Right forelimb (tissue), 1 donor: ENCODE measurements at places on chromosomes 1 and 21.

GRCh38 chr1:94245747-94246438 is 8.5 kb upstream of the ARHGAP29 start:
- DNase-seq: no peak

DNA sequence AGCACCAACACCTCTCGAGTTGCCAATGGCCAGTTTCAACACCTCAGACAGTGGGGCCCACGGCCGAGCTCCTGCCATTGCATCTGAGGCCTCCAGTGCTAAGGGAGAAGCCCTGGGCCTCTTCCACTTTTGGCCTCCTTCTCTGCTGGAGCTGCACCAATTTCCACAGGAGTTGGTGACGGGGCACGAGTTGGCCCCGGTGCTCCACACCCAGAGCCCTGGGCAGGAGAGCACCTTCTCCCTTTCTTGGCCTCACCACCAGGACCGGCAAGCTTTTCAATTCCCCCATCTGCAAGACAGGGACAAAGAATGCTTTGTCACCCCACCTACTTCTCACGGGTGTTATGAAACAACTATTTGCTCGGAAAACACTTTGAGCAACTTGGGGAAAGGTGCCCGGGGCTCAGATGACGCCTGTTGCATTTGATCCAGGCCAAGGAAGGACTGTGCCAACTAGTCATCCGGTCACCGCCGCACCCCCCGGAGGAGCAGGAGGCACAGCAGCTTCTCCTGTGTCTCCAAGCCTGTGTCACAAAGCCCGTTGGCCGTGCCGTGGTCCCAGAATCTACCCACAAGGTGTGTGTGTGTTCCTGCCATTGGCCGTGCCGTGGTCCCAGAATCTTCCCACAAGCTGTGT is 55.2 kb downstream of the TOMM20 start:
- DNase-seq: no peak

DNA sequence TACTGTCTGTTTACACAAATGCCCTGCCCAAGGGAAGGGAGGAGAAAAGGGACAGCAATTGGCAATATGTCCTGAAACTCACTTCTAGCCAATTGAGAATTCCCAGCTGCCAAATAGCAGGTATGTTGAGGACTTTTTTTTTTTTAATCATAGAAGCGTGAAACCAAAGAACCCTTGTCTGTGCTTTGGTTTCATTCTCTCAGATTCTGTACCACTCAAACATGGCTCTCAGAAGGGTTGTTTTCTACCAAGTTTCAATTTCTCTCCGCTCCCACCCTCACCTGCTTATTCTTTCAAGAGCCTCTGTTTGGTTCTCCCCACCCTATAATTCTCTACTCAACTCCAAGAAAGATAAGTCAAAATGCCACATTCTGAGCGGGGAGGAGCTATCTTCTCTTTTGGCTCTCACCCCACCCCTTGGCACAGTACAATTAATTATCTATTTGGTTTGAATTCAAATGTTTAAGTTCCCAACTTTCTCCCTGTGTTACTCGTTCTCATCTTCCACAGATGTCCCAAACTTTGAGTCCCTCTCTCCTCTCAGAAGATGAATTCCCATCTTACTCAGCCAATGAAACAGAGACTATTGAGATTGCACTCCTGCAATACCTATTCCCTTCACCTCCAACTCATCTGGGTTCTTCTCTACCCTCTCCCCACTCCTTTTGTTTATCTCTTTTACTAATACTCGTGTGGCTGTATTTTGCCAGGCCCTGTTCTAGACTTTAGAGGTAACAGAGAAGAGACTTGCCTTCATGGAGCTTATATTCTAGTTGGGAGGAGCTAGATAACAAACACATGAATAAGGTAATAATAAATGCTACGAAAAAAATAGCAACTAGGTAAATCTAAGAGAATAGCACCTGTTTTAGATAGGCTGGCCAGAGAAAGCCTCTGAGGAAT is 3.9 kb upstream of the TP53BP2 start:
- no peak for DNase-seq

DNA sequence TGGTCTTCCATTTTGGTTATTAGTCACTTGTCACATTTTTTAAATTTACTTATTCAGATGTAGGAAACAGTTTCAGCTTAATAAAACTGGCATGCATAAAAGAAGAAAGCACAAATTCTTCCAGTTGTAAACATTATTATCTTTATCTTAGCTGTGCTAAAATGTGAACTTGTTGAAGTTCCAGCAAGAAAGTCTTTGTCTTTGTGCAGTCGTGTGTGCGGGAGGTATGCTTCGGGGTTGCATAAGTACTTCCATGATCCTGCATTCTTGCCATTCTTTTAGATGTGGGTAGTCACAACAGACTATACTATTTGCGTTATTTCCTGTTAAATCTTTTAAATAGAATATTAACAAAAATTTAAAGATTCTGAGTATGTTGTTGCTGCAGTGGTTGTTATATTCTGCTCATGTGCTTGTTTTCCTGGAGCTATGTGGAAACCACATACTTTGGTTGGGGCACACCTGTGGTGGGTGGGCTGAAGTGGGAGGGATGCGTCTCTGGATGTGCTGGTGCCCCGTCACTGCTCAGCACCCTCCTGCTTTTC is 49.9 kb downstream of the CBS start:
- DNase-seq: no peak

- DNase-seq: no peak
Measured at GRCh38 chr1:159204161-159205141, at the start of gene ACKR1. Gene ACKR1 (plus strand): TSS chr1:159204875. CDS start chr1:159204960, 85 bp downstream.

DNA sequence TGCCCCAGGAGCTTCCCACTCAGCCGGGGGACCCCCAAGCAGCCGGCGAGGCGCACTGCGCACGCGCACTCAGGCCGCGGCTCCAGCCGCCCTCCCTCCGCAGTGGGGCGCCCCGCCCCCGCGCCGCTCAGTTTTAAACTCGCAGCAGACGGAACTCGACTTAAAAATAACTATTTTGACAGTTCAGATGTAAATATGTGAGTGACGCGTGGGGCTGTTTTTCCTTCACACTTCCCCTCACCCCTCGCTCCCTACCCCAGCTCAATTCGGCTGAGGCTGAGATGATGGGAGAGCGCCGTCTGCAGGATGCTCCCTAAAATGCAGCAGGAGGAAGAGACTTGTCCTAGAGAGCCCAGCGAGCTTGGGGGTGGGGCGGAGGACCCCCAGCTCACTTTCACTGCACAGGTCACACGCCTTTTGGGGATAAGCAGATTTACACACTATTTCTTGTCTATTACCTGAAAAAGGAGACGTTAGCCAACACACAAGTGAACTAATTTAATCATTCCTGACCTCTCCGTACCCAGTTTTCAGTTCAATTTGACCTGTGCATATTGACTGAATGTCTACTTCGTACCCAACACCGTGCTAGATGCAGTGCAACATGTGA is 8.9 kb upstream of the LEMD1 start:
- peak; percentile 71 for DNase-seq

- no peak for DNase-seq
Measured at GRCh38 chr1:190046231-190046630, 431.4 kb downstream of the BRINP3 start.

- peak; percentile 66 for DNase-seq
Measured at GRCh38 chr1:20361805-20362381, 71.2 kb downstream of the VWA5B1 start.

DNA sequence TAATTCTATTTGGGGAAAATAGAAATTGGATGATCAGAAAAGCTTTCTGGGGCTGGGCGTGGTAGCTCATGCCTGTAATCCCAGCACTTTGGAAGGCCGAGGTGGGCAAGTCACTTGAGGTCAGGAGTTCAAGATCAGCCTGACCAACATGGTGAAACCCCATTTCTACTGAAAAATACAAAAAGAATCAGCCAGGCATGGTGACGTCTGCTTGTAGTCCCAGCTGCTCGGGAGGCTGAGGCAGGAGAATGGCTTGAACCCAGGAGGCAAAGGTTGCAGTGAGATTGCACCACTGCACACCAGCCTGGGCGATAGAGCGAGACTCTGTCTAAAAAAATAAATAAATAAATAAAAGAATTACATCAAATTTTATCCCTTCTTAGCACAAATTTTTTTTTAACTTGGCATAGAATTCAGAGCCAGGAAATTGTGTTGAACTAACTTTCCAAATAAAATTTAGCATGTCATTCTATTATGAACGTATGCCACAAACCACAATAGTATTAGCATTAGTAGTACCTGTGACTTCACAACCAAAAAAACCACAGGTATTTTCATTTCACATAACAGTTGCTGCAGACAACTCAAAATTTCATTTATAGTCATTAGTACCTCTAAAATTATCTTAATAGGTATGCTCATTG is 4.5 kb upstream of the ANKRD13C start:
- DNase-seq: no peak

DNA sequence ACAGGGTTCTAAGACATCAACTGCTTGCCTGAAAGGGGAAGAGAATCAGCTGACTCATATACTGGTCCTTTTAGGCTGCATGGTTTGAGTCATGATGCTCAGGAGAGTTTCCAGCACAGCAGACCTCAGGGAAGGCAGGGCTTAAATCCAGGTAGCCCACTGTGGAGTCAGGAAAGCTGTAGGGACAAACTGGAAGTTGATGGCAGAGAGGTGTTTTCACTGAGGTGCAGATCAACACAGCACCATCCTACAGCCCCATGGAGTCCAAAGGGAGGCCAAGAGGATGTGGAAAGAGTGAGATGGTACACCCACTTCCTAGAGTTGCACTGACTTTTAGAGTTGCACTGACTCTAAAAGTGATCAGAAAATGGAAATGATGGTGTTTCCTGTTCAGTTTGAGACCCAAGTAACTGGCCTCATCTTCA is 252.4 kb upstream of the DUSP10 start:
- DNase-seq: no peak

DNA sequence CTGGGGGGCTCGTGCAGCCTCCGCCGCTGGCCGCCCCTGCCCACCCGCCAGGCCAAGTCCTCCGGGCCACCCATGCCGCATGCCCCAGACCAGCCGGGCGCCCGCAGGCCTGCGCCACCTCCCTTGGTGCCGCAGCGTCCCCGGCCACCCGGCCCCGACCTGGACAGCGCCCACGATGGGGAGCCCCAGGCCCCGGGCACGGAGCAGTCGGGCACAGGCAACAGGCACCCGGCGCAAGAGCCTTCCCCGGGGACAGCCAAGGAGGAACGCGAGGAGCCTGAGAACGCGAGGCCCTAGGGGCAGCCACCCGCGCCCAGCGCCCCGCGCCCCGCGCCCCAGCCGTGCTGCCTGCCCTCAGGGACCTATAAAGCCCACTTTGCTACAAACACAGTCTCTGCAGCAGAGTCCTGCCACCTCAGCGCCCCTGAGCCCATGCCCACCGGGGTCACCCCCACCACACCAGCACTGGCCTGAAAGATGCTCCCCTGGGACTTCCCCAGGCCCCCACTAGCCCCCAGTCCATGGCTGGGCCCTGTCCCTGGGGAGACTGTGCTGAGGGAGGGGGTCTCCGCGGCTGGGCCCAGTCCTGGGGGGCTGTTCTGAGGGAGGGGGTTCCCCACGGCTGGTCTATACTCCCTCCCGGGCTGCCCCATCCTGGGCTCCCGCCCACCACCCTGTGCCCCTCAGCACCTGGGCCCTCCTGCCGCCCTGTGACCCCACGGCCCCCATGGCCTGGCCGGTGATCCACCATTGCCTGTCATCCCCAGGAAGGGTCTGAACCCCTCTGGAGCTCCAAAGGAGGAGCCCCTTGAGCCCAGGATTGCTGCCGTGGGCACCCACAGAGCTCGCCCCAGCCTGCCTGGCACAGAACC is 8.6 kb downstream of the TNFRSF18 start:
- DNase-seq: peak; percentile 44

DNA sequence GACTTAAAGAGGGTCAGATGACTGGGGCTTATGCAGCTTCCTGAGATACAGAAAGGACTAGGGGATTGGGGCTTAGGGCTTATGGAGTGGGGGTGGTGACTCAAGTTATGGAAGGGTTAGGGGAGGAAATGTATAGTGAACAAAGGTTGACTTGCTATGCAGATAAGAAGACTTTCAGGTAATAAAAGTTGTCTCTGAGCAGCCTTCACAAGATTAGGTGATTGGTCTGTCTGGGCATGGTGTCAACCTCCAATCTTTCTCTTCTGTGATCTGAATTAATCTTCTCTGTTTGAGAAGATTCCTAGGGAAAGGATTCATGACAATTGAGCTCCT is 436.5 kb downstream of the SIPA1L2 start:
- DNase-seq: no peak

DNA sequence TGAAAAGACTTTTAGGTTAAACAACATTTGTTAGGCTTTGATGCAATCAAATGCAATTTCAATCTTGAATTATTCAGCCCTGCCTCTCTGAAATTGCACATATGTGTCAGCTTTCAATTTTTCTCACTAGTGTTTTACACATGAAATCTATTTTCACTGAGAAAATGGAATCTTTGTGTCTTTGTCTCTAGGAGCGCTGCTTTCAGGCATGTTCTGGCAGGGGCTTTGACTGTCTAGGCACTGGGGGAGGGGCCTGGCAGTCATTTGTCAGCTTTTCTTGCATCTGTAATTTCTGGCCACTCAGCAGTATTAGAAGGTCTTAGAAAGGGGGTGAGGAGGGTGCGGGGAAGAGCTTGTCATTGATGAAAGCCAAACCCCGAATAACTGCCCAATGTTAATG is 264.4 kb downstream of the PTPRC start:
- DNase-seq: peak; percentile 62

DNA sequence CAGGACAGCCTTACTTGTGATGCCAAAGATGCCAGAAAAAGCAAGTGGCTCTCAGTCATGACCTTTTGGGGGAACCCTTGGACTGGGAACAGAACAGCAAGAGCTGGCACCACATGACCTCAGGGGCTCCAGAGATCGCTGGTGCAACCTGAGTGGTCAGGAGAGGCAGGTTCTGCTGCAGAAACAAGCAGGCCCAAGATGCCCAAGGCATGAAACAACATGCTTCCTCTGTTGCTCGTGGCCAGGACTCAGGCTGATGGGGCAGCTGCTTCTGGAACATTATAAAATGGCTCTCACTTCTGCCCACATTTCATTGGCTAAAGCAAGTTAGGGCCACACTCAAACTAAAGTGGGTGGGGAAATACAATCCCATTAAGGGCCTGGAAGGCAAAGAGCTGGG is 17.7 kb upstream of the CLSTN1 start:
- DNase-seq: no peak

DNA sequence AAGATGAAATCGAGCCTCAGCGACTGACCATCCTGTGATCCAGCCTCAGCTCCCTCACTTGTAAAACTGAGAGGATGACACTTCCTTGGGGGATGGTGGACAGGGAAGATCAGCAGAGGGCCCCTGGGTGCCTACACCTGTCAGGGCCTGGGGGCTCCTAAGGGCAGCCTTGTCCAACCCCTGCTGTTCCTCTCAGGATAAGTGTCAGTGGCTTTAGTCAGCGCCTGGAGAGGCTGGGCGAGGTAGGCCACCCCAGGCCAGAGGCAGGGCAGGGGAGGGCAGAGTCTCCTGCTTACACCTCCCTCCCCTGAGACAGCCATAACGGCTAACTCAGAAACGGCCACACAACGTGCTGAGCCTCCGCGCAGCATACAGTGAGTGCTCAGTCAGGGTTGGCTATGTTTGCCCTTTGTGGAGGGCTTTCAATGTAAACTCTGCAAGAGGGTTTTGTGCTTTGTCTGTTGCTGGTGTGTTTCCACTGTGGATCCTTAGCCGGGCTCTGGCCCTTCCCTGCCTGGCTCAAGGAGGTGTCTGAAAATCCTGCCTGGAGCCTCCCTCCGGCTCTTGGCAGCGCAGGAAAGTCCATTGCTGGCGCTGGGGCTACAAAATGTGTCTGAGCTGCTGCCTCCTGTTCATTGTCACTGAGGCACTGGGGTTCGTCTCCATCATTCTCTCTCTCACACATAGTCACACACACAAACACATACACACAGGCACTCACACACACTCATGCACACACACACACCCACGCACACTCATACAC is 588.4 kb downstream of the PTPRU start:
- peak; percentile 31 for DNase-seq
